ENCODE measurements at places on chromosomes 13 and 19. TPM values are rescaled to one million over a fixed set of nuclear protein-coding genes. Genes with fewer than 3 reads are reported as not detected.

The LIM2 gene
- total RNA-seq = not detected

The FARP1 gene
- total RNA-seq = 94.3 TPM

The MCF2L gene
- total RNA-seq = 120 TPM

The ICAM4 gene
- 0.46 TPM for total RNA-seq

The SBSN gene
- not detected for total RNA-seq

The OR10H1 gene
- total RNA-seq = not detected

The ERFL gene
- 1.6 TPM for total RNA-seq

The TMEM238 gene
- total RNA-seq = not detected

The ZNF837 gene
- total RNA-seq = 1.2 TPM

The DMKN gene
- total RNA-seq = 15.5 TPM

The ZNF723 gene
- total RNA-seq = not detected

The APOC1 gene
- 17.8 TPM for total RNA-seq

The SIGLEC11 gene
- total RNA-seq = 0.23 TPM

All from diencephalon (tissue), 1 donor.